SJSA1 (cell line): ENCODE measurements at places on chromosomes 5 and 9. TPM values are rescaled to one million over a fixed set of nuclear protein-coding genes. Genes with fewer than 3 reads are reported as not detected.
A peak's percentile ranks its signal among the peaks of the same experiment; 100 is the strongest.

The SPINK7 gene
- total RNA-seq = not detected in 2 replicates

The C7 gene
- not detected in 2 replicates for total RNA-seq

The ZDHHC11 gene
- 0.05 TPM in 1 of 2 replicates, not detected in the other for total RNA-seq

The CNTFR gene
- total RNA-seq = not detected in 2 replicates

GRCh38 chr5:175517824-175518450, 39.6 kb downstream of the SFXN1 start:
- H3K27me3 ChIP-seq = no peaks in the 10 kb centered on the region
- H3K4me1 ChIP-seq = peaks cover 20% of the 10 kb centered on the region
- peaks cover 98% of the 10 kb centered on the region for H3K36me3 ChIP-seq
- DNase-seq = peak; percentile 68

The GPX3 gene
- 10.5 and 12.2 TPM in 2 replicates for total RNA-seq
